ENCODE measurements at places on chromosomes 12 and 14. TPM values are rescaled to one million over a fixed set of nuclear protein-coding genes. Genes with fewer than 3 reads are reported as not detected.

- ATAC-seq = no peak
Measured at GRCh38 chr14:99081156-99081765, 190.7 kb downstream of the BCL11B start.

GRCh38 chr12:24697769-24698168 is 251.1 kb downstream of the BCAT1 start:
- ATAC-seq = no peak

- ATAC-seq = no peak
Measured at GRCh38 chr14:61866932-61867920, 105.0 kb downstream of the SNAPC1 start.

DNA sequence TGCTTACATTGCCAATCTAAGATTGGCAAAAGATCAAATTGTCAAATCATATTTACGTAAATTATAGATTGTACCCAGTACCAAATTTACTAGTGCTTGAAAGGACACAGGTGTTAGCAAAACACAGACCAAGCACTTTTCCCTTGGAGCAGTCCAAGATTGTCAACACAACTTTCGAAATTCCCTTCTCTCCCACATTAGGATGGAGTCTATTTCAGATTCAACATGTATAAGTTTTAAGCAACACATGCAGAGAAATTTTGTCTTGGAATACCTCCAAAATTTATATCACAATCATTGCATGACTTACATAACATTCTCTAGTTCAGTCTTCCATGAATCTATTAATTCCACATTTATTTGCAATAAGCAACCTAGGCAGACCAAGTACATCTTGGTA is 74.9 kb upstream of the SLCO1C1 start:
- ATAC-seq = no peak

- ATAC-seq = no peak
Measured at GRCh38 chr12:43288671-43289425, 263.2 kb downstream of the ADAMTS20 start.

GRCh38 chr12:119547001-119547400 is 46.6 kb upstream of the TMEM233 start:
- no peak for ATAC-seq

- no peak for ATAC-seq
Measured at GRCh38 chr12:60494244-60494643, 898.4 kb downstream of the SLC16A7 start.

DNA sequence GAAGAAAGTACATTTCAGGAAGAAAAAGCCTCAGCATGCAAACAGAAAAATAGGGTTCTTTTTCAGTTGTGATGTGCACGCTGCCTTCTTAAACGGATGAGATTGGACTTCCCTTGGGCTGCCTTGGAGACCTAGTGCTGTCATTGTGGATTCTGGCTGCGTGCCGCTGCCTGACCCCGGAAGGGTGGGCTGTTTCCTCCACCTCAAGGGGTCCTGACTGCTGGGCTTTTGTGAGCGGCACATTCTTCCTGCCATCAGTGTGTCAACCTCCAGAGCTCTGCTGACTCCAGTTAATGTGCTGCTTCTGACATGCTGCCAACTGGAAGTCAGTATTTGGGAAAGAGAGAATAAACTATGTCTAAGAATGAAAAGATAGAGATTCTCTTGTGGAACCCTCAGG is 25.1 kb downstream of the CCNK start:
- ATAC-seq = no peak

- ATAC-seq = no peak
Measured at GRCh38 chr12:101777485-101777884, 38.2 kb upstream of the SYCP3 start.

GRCh38 chr12:42953021-42953420 is 363.5 kb upstream of the PRICKLE1 start:
- ATAC-seq = no peak

DNA sequence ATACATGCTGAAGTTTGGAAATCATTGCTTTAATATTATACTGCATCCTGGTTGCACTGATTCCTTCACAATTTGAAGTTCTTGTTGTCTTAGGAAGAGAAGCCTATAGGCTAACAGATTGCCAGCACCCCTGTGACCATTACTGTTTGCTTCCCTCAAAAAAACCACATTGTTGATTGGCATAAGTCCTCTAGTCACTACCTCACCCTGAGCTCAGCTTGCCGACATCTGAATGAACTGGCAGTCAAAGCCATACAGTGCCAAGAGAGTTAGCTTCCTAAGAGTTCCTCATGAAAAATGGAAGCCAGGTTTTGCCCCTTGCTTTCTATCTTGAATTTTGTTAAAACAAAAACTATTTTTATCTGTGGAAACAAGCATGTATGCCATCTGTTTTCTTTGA is 276.1 kb downstream of the SYT1 start:
- ATAC-seq = no peak

The C14orf132 gene
- total RNA-seq = 135 TPM

The LTBP2 gene
- 84.2 TPM for total RNA-seq

The DACT1 gene
- total RNA-seq = 3.9 TPM

The RNASE1 gene
- 406 TPM for total RNA-seq

The HOTAIR gene
- total RNA-seq = not detected

The TEX52 gene
- total RNA-seq = not detected

The PPP1R1A gene
- total RNA-seq = 27.9 TPM

Measured in gastroesophageal sphincter (tissue), 4 donors.